Ammon's horn (tissue), 1 donor: ENCODE measurements at places on chromosomes 12 and 14.

DNA sequence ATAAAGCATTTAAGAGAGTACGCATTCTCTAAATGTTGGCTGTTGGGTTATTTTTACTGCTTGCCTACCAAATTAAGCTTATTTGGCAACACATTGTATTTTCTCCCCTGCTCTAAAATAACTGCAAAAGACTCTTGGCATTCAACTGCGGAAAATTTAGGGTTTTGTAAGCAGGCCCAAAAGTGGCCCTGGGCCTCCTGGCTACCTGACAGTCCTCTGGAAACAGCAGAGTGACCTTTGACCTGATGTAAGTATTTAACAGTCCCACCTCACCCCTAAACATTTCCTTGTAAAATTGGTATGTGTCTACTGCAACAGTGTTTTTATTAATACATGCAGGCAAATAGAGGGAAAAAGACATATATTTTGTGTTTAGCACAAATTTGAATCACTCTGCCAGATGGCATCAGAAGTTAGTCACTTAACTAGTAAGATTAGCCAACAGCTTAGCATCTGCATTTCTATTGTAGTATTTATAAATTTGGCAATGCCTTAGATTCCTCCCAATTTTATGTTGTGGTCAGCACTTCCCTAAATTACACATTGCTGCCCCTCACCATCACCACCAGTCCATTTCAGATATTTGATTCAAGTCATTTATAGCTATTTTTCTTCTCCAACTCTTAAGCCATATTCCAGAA, 11.2 kb downstream of the LLPH start:
- no peak for DNase-seq

DNA sequence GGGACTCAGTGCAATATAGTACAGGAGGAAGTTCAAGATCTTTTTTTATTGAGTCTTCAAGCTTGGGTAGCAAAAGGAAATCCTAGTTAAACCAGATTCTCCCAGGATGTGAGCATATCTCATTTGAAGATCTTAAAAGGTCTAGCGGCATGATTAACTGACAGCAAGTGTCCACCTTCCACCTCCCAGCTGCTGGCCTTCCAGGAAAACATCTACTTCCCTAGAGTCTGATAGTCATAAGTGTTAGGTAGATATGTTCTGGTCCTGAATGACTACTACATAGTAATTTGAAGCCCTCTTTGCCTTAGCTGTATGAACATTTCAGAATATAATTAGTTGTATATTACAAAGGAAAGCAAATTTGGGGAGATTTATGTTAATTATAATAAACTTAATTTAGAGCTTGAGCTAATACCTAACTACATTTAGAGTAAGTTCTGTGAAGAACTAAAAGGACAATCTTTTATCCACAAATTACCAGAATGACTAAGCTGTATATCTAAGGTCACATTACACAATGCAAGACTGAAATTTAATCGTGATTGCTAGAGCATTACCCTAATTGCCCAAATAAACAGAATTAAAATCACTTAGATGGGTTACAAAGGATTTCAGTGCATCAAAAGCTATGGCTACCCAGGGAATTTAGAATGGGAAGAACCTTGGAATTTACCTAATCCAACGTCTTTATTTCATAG, 9.9 kb downstream of the LGR5 start:
- DNase-seq: no peak

DNA sequence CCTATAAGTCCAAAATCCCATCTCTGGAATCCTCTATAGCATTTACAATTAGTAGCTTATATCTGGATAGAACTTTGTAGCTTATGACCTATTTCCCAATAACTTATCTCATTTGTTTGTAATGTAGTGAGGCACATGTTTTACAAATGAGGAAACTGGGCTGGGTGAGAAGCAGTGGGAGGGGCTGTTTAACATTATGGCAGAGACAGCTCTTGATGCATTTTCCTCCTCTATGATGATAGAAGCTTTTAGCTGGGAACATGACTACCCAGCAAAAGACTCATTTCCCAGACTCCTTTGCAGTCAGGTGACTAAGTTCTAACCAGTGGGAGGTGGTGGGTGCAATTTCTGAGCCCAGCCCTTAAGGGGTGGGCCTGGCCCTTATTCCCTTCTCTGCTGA, 179.7 kb downstream of the TTC8 start:
- no peak for DNase-seq

DNA sequence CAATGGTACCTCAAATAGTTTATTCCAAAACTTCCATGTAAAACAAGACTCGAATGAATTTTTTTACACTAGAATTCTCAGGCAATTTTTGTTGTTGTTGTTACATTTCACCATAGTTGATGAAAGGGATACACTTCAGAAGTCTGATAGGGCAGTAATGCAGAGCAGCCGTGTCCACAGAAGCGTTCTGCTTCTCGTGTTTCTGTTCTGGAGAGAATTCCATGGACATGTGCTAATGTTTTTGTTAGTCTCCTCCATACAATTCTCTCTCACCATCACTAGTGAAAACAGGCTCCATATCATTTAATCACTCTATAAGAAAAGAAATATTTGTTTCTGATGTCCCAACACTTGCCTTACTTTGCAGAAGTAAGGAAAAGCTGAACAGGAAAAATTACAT, 606.1 kb downstream of the SLC16A7 start:
- DNase-seq: no peak

DNA sequence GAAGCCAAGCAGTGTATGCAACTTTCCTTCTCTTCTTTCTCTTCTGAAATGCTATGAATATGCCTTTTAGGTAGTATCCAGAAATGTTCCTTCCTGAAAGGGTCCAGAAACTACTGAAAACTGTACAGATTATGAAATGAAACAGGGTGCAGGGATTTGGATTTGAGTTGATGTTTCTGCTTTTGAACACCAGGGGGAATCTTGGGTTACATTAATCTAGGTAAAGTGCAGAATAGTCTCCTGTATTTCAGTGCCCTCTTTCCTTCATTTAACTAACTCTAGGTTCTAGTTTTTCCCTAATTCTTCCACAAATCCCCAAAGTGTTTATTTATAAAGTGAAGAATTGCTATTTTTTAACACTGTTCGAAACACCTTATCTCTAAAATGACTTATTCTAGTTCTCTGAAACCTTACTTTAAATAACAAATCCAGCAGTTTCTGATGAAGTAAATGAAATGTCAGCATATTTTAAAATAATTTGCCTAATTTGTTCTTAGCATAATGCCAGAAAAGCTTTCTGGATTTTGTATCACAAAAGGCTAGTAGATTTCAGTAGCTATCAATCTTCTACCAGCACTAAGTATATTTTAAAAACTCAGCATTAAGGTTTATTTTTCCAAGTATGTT, 111.9 kb downstream of the LRRK2 start:
- DNase-seq: no peak

GRCh38 chr12:42070036-42070435, 74.6 kb downstream of the GXYLT1 start:
- no peak for DNase-seq

GRCh38 chr14:98752660-98753059, 519.3 kb downstream of the BCL11B start:
- no peak for DNase-seq

GRCh38 chr14:39581474-39581873, 149.2 kb upstream of the FBXO33 start:
- no peak for DNase-seq

DNA sequence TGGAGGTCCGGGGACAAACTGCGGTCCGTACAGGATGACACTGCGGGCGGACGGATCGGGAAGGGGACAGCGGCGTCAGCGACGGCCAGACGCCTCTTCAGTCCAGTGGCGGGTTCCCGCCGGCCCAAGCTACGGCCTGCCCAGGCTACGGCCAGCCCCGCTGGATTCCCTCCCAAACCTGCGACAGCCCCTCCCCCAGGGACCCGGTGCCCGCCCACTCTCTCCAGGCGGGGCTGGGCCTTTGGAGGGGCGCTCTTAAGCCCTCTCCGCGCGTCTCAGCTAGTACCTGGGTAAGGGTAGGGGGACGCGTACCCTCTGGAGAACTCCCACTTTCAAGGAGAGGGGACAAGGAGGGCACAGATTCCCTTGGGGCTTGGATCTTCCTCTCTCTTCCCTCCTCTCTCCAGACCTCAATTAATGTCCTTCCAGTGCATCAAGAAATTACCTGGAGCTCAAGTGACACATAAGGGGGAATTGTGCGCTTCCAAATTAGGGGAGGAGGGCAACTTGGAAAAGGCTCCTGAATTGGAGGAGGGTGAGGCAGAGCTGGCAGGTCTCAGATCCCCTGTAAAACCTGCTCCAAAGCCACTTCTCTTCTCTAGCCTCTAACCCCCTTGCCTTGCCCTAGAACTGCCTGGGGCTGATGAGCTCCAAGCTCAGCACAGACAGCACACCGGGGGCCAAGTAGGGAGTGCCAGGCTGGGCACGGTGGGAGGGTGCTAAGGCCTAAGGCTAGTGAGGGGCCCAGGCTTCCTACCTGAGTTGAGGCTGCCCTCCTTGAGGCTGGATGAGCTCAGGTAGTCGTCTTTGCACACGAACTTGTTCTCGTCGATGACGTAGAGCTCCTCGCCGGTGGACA, 3.1 kb downstream of the LHX5 start:
- no peak for DNase-seq

DNA sequence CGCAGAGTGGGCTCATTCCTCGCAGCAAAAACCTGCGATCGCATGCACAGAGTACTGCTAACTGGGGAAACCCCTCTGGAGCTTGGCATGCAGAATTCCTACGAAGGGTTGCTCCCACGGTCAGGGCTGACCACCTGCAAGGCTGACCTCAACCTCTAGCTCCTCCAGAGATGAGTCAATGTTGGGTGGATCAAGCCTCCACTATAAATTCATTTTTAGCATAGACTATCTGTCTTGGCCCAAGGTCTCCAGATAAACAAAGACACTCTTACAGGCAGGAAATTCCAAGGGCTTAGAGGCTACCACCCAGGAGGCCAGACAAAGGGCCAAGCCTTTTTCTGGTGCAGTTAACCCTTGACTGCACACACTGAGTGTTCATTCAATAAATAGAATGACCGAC, 296.5 kb downstream of the TMEM132D start:
- no peak for DNase-seq

- no peak for DNase-seq
These were observed 93.3 kb downstream of the ERGIC2 start for GRCh38 chr12:29287622-29288021.

DNA sequence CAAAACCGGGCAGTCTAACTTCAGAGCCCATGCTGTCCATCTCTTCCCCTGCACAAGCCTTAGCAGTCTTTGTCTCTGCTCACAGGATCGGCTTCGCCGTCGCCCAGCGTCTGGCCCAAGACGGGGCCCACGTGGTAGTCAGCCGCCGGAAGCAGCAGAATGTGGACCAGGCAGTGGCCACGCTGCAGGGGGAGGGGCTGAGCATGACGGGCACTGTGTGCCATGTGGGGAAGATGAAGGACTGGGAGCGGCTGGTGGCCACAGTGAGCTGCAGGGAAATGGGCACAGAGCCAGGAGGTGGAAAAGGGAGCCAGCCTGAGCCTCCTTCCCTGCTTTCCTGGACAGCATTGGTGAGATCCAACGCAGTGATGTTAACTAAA, 14.2 kb upstream of the CARMIL3 start:
- DNase-seq: no peak

DNA sequence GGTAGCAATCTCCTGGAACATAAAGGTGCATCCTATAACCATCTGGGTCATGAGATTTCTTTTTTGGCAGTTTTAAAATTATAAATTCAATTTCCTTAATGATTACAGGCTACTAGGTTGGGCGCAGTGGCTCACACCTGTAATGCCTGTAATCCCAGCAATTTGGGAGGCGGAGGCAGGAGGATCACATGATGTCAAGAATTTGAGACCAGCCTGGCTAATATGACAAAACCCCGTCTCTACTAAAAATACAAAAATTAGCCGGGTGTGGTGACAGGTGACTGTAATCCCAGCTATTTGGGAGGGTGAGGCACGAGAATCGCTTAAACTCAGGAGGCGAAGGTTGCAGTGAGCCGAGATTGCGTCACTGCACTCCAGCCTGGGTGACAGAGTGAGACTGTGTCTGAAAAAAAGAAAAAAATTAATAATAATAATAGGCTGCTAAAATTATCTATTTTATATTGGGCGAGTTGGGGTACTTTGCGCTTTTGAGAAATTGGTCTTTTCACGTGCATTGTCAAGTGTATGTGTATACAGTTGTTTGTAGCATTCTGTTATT, 17.2 kb upstream of the ARF6 start:
- DNase-seq: no peak

DNA sequence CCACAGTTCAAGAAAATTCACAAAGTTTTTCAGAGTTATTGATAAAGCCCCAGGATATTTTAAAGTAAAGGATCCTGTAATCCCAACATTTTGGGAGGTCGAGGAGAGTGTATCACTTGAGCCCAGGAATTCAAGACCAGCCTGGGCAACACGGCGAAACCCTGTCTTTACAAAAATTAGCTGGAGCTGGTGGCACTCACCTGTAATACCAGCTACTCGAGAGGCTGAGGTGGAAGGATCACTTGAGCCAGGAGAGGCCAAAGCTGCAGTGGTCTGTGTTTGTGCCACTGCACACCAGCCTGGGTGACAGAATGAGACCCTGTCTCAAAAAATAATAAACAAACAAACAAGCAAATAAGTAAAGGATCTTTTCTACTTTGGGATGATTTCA, 39.5 kb upstream of the LRRK2 start:
- no peak for DNase-seq

GRCh38 chr12:132076711-132077110, 67.4 kb downstream of the DDX51 start:
- no peak for DNase-seq
